ENCODE measurements at places on chromosomes 5 and 9.

DNA sequence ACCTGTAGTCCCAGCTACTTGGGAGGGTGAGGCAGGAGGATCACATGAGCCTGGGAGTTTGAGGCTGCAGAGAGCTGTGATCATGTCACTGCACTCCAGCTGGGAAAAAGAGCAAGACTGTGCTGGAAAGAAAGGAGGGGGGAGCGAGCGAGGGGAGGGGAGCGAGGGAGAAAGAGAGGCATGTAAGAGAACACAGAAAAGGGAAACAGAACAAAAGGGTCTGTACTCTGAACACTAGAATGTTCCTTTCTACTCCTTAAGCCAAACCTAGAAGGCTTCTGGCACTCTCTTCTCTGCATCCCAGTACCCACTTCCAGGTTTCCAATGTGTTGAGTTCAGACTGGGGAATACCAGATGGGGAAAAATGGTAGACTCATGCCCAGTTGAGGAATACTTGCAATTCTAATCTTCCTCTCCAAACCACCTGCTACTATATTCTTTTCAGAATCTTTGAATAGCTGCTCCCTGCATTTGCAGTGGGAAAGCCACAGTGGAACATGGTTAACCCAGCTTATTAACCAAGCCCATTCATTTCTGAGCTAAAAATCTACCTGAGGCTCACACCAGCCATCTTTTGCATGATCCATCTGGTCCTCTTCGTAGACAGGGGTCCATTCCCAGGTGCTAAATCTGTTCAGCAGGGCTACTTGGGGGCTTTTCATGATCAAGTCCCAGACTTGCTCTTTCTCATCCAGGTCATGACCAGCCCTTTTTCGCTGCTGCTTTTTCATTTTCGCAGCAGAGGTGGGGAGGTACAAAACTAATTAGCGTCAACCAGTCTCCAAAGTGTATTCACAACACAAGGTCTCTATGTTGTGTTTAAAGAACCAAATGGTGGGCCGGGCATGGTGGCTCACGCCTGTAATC is 34.9 kb downstream of the SEMA4D start:
- no peak for DNase-seq

DNA sequence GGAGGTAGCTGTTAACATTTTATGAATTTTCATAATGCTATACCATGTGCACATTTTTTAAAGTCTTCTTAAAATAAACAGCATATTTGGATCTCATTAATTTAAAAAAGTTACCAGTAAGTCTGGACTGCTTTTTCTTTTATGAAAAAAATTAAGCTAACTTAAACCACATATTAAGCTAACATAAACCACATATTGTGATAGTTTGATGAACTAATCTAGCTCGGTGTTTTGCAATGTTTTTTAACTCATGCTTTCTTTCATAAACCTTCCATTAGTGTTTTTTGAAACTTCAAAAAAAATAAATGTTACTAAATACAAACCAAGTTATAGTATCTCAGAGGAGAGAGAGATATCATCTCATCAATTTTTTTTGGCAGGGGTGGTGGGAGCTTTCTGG is 26.5 kb downstream of the POLK start:
- no peak for DNase-seq

DNA sequence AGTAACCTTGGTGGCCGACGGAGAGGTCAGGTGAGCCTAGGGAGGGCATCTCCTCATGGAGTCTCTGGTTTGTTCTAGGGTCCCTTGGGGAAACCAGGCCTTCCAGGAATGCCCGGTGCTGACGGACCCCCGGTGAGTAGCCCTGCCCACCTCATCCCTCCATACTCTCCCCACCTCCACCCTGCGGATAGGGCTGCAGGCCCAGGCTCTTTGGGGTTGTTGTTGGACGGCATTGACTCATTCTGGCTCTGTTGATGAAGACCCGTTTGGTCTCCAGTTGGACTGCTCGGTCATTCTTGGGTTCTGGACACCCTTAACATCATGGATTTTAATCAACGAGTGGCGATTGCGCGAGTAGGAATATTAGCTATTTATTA is 112.3 kb upstream of the FCN2 start:
- DNase-seq, result no peak

- no peak for DNase-seq
Observed at GRCh38 chr9:115289757-115290208, 171.8 kb upstream of the TNC start.

GRCh38 chr9:21505425-21506179 is 23.5 kb upstream of the IFNE start:
- no peak for DNase-seq

DNA sequence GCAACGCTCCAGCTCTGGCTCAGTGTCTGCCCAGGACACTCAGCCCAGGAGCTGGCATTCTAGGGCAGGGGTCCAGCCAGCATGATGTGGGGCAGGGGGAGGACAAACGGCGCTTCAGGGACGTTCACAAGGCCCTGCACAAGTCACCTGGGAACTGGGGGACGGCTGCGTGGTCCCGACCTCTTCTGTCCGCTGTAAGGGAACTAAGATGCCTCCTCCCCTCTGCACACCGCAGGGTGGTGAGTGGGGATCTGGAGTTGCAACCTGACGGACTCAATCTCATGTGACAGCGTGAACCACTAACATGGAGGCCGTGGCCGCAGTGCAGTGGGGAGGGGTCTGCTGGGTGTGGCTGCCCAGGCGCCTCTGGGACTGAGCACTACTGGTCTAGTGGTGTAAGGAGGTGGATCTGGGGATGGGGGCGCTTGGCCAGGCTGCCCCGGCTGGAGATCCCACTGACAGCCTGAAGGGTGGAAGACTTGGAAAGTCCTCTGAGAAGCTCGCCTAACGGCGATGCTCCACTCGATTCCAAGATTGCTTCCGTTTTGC is 88.0 kb upstream of the RAPGEF1 start:
- no peak for DNase-seq

GRCh38 chr5:77920359-77921058 is 144.4 kb upstream of the TBCA start:
- no peak for DNase-seq

- DNase-seq, result no peak
Observed at GRCh38 chr5:178488696-178489095, 101.5 kb downstream of the COL23A1 start.

- no peak for DNase-seq
Observed at GRCh38 chr9:7536310-7536939, 263.2 kb downstream of the DMAC1 start.

- no peak for DNase-seq
Observed at GRCh38 chr5:83662558-83662957, 58.1 kb downstream of the HAPLN1 start.

GRCh38 chr5:12095808-12096281 is 191.6 kb upstream of the CTNND2 start:
- DNase-seq, result no peak

DNA sequence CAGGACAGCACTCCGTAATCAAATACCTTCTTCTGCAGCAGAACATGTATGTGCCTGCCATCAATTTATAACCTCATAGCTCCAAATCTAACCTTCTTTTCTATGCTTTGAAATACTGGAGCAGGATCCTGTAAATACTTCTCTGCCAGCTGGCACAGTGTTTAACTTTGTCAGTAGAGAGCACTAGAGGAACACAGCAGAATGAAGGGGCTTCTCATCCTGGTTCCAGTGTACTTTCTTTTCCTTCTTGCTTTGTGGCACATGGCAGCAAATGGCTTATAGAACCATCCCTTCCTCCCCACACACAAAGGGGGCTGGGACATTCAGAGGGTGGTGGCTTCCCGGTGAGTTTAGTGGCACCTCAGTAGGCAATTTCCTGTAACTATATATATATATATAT is 3.8 kb upstream of the FBXW11 start:
- DNase-seq, result no peak

DNA sequence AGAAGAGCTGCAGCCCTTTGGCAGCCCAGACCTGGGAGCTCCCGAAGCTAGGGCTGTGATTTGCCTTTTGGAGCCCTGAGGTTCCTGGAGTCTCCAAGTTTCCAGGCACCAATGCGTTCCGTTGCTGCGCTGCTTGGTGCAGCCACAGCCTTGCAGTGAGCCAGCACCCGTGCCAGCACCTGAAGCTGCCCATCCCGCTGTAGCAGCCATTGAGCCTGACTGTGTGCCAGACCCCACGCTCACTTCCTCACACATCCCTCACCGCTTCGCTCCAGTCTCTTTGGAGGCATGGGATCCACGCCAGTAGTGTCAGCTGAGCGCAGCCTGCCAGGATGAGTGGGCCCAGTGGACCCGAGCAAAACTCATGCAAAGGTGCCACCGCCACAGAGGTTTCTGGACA is 22.5 kb upstream of the C9orf72 start:
- DNase-seq, result no peak

- no peak for DNase-seq
Observed at GRCh38 chr5:33074548-33074947, 363.4 kb downstream of the NPR3 start.

DNA sequence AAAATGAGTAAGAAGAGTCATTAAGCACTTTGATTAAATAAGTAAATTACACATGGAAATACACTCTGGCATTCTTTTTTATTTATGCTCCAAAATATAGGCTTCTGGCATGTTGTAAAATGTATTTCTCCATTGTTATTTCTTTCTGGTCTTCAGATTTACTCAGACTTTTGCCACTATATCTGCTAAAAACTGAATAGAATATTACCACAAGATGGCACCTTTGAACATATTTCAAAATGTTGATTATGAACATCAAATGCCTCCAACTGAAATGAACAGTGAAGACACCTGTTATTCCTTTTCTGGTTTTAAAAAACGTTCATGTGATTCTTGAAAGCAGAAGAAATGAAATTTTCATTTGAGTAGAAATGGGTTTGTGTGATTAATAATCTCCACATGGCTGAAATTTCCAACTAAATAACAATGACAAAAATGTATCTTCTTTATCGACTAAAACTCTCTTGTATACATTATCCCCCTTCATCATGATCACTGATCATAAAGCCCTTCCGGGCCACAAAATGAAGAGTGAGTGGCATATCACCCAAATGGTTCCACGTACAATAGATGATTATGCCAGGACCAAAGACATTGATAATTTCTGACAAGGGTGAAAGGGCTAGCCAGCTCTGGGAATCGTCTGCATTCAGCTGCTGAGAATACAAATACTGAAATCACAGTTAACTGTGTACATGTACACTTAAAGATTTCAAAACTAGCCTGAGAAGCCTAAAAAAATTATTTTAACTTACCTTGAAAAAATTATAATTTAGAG is 23.8 kb downstream of the TYRP1 start:
- DNase-seq, result no peak

- DNase-seq, result no peak
Observed at GRCh38 chr5:72177538-72177937, 70.3 kb downstream of the MAP1B start.

GRCh38 chr5:89756955-89757354 is 652.6 kb downstream of the CETN3 start:
- no peak for DNase-seq

DNA sequence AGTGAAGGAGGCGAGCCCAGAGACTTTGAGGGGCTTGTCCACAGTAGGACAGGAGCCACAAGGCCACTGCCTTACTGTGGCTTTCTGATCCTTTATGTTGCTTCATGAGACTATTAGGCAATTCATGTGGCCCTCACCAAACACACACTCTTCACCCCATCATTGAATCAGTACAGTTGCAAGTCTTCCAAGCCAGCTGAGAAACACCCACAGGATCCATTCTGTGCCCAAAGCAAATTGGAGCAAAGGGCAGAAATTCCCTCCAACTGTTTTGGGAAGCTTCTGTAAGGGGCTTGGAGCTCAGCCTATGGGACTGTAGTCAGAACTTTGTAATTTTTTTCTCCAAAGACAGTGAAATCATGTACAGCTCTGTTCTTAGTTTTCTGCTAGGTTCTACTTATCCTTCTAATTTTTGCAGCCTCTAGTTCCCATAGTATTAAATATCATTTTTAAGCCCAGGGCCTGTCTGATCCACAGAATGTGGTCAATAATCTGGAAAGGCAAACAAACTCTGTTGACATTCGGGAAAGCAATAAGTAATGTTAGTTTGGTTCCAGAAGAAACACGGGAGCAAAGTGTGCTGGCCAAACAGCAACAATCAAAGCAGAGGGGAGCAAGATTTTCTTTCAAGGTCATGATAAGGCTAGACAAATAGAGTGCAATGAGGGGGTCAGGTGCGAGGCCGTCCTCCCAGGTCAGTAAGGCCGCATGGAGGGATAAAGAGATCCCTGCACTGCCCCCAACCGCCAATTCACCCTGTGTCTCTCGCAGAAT is 47.0 kb downstream of the UBE2QL1 start:
- no peak for DNase-seq

GRCh38 chr5:177553671-177554429 is 513 bp downstream of the FAM193B start:
- DNase-seq, result peak; percentile 19

GRCh38 chr9:83630938-83631457 is 8.1 kb downstream of the IDNK start:
- no peak for DNase-seq

DNA sequence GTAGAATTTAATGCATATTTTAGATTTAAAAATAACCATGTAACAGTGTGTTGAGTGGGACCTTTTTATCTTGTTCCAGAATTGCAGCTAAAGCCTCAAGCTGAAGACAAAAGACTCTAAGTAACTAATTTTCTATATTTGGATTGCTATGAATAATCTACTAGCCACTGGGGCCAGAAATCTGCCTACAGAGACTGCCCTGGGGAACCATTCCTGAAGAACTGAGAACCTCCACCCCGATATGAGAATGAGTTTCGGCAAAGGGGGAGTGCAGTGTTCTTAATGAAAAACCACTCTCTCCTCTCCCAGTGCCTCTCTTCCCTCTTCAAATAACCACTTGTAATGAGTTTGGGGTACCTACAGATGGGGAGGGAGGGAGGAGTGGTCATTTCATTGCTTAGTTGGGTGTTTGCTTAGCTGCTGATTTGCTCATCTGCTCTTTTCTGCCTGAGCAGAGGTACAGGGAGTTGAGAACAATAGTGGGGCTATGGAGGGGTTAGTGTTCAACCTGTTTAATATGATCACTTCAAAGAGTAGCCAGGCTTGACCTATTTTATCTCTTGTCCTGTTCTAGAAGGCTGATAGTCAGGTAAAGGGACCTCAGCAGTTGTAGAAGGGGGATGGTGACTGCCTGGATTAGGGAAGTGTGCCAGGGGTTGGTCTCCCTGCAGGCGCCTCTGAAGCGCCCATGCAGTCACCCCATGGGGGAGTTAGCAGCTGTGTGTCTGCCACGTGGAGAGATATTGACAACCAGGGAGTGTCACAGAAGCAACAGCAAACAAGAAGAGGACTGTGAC is 47.7 kb downstream of the ATG10 start:
- no peak for DNase-seq

- DNase-seq, result no peak
Observed at GRCh38 chr5:142924135-142924883, 154.1 kb downstream of the ARHGAP26 start.

GRCh38 chr5:135642934-135643333 is 64.1 kb upstream of the CXCL14 start:
- no peak for DNase-seq

- DNase-seq, result no peak
Observed at GRCh38 chr5:56250011-56250410, 16.9 kb upstream of the ANKRD55 start.
